Caki2 (cell line): ENCODE measurements at places on chromosomes 16 and 17. TPM values are rescaled to one million over a fixed set of nuclear protein-coding genes. Genes with fewer than 3 reads are reported as not detected.
A peak's percentile ranks its signal among the peaks of the same experiment; 100 is the strongest.

GRCh38 chr16:66485376-66485775 lies 58.3 kb downstream of the BEAN1 start:
- no peak for DNase-seq

DNA sequence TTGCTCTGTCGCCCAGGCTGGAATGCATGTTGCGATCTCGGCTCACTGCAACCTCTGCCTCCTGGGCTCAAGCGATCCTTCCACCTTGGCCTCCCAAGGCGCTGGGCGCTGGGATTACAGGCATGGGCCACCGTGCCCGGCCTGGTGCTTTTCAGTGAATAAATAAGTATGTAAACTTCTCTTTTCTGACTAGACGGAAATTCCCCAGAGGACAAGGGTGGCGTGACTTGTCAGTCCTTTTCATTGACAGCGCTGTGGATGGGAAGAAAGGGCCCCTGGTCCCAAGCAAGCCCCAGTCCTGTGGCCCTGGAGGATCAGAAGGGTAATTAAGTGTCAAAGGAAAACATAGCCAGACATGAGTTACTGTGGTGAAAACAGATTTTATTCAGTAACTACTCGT lies 9.6 kb upstream of the SPN start:
- DNase-seq: no peak

GRCh38 chr16:3235856-3236669 lies 1.1 kb upstream of the ZNF200 start:
- peak; percentile 82 for DNase-seq

DNA sequence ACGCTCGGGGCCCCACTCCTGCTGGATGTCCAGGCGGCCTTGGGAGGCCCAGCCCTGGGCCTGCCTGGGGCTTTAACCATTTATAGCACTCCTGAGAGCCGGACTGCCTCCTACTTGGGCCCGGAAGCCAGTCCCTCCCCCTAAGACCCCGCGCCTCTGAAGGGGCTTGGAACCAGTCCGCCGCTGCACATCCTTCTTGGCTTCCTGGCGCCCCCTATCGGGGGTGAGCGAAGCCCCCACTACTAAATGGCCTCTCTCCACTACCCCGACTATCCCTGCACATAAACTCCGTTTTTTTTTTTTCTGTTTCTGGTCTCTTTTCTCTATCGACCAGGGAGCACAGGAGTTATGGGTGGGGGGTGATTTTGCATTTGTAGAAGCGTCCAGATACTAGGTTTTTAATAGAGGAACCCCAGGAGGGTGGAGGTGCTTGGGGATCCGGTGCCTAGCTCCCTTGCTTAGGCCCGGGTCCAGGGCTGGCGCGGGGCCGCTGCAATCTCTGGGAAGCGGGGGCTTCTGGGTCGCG lies 633 bp upstream of the NOL3 start:
- DNase-seq: no peak

The GAST gene
- not detected in 2 replicates for total RNA-seq

The SOST gene
- total RNA-seq: 1.8 and 2.4 TPM in 2 replicates

The KRTAP4-3 gene
- total RNA-seq: not detected in 2 replicates
